ENCODE measurements at places on chromosomes 11 and 22.
A peak's percentile ranks its signal among the peaks of the same experiment; 100 is the strongest.

- DNase-seq, result peak; percentile 41
These were observed at the start of gene APOBEC3C for GRCh38 chr22:39013942-39014722. Gene APOBEC3C (plus strand): TSS chr22:39014257. CDS start chr22:39014363, 106 bp downstream.

DNA sequence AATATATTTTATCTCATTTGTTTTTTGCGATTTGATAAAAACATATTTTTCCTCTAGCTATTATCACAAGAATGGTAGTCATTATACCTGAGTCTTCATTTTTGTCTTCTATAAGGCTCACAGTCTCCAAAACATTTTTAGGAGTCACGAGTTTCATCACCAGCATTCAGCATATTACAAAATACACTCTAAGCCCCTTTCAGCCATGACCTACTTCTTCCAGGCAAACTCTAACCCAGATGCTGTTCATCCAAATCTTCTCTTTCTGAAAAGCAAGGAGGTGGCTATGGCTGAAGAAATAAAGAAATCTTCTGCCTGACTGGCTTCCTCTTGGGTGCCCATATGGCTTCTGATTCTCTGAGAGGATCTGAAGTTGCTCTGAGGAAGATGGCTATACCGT lies 35.7 kb upstream of the USP47 start:
- DNase-seq, result no peak

GRCh38 chr11:45161252-45162063 lies 15.0 kb downstream of the PRDM11 start:
- DNase-seq, result no peak

- DNase-seq, result no peak
These were observed 12.2 kb downstream of the RASD2 start for GRCh38 chr22:35552846-35553245.

DNA sequence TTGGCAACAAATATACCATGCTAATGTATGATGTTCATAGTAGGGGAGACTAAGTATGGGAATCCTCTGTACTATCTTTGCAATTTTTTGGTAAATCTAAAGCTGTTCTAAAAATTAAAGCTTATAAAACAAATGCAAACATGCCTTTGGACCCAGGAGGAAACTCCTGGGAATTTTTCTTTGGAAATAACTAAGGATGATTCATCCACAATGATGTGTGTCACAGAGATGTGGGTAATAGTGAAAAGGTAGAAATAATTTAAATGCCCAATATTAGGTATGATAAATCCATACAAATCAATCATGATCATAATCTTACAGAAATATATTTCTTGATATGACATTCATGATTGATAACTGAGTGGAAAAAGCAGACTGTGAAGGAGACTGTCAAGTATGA lies 135.8 kb downstream of the TRIM44 start:
- DNase-seq, result no peak

GRCh38 chr11:115687934-115688333 lies 183.7 kb upstream of the CADM1 start:
- DNase-seq, result no peak

DNA sequence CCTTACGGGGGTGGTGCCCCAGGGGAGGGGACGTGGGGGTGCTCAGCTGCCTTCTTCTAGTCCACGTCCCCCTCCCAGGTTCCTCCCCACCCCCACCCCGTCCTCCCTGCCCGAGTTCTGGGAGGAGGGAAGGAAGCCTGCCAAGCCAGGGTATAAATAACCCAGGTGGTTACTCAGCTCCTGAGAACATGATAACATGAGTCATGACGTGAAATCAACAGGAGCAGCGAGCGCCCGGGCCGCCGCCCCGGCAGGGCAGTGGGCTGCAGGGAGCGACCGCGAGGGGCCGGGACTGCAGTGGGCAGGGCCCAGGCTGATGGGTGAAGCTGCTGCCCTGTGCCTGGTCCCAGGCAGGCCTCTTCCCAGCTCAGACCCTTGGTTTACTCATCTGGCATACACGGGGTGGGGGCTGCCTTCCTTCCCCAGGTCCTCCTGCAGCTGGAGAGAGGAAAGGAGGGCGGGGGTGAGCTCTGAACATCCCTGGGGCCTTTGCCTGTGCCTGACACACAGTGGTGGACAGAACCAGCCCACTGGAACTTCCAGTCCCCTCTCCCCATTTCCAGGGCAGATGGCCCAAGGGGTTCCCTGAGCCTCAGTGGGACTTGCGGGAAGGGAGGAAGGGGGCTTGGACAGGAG lies 8.8 kb upstream of the PDGFB start:
- DNase-seq, result no peak

GRCh38 chr11:71102251-71102995 lies 150.0 kb downstream of the SHANK2 start:
- DNase-seq, result no peak

GRCh38 chr22:20968281-20968977 lies 1.4 kb downstream of the AIFM3 start:
- DNase-seq, result no peak

DNA sequence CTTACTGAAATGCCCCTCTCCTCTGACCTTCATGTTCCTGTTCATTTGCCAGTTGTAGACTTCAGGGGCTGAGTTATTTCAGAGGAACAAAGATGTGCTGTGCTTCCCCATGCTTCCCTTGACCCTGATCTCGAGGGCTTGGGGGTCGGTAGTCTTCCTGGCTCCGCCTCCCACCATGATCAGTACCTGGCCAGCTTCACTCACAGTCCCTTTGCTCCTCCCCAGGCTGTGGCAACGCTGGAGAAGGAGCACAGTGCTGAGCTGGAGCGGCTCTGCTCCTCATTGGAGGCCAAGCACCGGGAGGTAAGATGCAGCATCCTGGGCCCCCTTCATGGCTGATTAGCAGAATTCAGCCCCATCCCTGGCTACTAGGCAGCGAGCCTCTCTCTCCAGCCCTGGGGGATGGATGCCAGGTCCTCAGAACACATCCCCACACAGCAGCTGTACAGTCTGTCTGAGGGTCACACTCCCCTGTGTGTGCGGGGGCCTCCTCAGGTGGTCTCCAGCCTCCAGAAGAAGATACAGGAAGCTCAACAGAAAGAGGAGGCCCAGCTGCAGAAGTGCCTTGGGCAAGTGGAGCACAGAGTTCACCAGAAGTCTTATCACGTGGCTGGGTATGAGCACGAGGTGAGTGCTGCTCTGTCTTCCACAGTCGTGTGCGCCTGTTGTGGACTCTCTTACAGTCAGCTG lies 64.5 kb downstream of the CEP164 start:
- no peak for DNase-seq

GRCh38 chr11:114195981-114196731 lies 100.0 kb upstream of the NNMT start:
- no peak for DNase-seq

GRCh38 chr11:20025332-20025840 lies 134.9 kb downstream of the DBX1 start:
- no peak for DNase-seq

GRCh38 chr11:16632295-16633200 lies 105.9 kb upstream of the C11orf58 start:
- no peak for DNase-seq

All from neuronal stem cell (in vitro differentiated cells).